Activated naive CD8-positive, alpha-beta T cell treated with anti-CD3 and anti-CD28 coated beads for 36 hours (primary cell): ENCODE measurements at places on chromosomes 13 and 19. TPM values are rescaled to one million over a fixed set of nuclear protein-coding genes. Genes with fewer than 3 reads are reported as not detected.

RHPN2 gene
- total RNA-seq, result 5.3 TPM

FGF14 gene
- not detected for total RNA-seq

CLC gene
- total RNA-seq, result not detected

DNA sequence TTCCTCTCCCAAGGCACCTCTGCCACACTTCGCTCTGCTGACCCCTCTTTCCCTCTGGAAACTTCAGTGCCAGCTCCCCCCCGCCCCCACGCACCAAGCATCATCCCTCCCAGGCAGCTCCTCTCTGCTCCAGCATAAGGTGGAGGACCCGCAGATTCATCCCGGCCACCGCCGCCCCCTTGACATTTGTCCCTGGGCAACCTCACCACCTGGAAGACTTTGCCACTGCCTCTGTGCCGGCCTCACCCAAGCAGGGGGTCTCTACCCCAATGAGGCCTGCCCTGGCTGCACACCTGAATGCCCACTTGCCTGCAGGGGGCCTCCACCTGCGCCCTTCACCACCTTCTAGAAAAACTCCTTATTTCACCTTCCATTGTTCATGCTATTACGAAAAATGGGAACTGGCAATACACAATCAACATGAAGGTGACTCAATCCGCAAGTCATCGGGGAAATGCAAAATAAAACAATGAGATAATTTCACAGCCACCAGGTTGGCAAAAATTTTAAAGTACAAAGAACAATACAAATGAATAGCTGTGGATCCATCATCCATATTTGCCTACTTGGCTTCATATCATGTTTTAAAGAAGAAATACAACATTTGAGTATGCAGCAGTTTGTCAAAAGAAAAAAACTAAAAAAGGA lies 21.9 kb downstream of the CCNE1 start:
- H3K27ac ChIP-seq, result no peak overlapping the region
- H3K4me3 ChIP-seq, result no peak overlapping the region
- H3K36me3 ChIP-seq, result no peaks in the 10 kb centered on the region
- no peak for DNase-seq
- H3K4me1 ChIP-seq, result peaks cover 65% of the 10 kb centered on the region
- no peaks in the 10 kb centered on the region for H3K27me3 ChIP-seq

DNA sequence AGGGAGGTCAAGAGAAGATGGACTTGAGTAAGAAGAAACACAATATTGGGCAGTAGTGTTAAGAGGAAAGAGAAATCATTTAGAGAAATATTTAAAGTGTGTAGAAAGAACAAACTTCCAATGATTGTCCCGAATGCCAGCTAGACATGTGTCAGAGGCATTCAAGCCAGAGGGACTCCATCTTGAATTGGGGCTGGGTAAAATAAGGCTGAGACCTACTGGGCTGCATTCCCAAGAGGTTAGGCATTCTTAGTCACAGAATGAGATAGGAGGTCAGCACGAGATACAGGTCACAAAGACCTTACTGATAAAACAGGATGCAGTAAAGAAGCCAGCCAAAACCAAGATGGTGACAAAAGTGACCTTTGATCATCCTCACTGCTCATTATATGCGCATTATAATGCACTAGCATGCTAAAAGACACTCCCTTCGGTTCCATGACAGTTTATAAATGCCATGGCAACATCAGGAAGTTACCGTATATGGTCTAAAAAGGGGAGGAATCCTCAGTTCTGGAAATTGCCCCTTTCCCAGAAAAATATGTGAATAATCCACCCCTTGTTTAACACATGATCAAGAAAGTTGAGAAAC lies 127.0 kb upstream of the IPO5 start:
- no peaks in the 10 kb centered on the region for H3K4me1 ChIP-seq
- no peaks in the 10 kb centered on the region for H3K36me3 ChIP-seq
- H3K4me3 ChIP-seq, result no peak overlapping the region

DNA sequence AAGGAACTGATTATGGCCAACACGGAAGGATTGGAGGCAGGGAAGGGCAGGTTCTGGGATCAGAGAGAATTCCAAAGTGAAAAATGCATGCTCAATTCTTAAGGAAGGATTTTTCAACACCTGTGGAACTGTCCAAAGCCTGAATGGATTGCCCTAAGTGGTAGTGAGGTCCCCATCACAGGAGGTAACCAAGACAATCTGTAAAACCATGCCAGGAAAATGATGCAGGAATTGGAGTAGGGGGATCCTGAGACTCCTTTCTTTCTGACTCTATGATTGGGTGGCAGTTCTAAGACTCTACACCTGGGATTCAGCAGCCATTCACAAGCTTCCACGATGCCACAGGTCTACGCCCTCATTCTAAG lies 56.5 kb upstream of the ZNRF4 start:
- peaks cover 68% of the 10 kb centered on the region for H3K27me3 ChIP-seq
- no peak overlapping the region for H3K4me3 ChIP-seq
- H3K27ac ChIP-seq, result no peak overlapping the region
- H3K4me1 ChIP-seq, result no peaks in the 10 kb centered on the region
- H3K36me3 ChIP-seq, result no peaks in the 10 kb centered on the region

DNA sequence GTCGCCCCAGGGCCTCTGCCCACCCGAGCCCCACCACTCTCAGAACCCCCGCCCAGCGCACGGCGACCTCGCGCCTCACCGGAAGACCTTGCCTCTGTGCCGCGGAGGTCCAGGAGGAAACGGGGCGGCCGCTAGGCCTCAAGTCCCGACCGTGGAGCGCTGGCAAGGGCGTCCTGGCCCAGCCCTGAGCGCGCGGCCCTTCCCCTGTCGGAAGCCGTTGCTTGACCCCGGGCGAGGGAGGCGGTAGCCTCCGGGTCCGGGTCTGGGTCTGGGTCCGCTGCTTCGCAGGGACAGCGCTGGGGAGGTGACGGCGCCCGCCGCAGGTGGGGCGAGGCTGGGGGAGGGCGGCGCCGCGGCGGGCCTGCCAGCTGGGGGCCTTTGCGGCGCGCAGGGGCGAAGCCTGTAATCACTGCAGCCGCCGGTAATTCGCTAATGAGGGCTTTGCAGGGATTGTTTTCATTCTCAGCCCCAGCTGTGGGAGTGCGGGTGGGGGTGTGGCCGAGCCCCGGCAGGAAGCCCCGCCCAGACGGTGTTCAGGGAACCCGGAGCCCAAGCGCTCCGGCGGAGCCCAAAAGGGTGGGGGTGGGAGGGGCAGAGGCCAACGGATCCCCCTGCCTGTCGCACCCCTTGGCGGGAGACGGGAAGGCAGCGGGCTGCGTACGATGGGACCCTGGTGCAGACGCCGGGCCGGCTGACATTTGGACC lies 8.6 kb downstream of the C19orf25 start:
- peaks cover 18% of the 10 kb centered on the region for H3K27me3 ChIP-seq
- H3K4me1 ChIP-seq, result peaks cover 2% of the 10 kb centered on the region
- peak overlapping the region; percentile 50 for H3K4me3 ChIP-seq
- no peaks in the 10 kb centered on the region for H3K36me3 ChIP-seq
- H3K27ac ChIP-seq, result no peak overlapping the region

DNA sequence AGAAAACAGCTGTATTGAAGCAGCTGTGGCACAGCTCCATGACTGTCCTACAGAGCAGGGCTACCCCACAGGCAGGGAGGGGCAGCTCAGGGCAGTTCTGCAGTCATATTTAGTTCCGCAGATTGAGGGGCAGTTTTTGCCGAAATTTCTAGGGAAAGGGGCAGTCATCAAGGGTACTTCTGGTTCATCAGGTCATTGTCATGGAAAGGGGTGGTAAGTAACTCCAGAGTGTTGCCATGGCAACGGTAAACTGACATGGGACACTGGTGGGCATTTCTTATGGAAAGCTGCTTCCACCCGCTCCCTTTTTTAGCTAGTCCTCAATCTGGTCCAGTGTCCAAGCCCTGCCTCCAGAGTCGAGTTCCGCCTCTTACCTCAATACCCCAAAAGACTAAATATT lies 702.8 kb downstream of the LIG4 start:
- DNase-seq, result no peak
- H3K4me3 ChIP-seq, result no peak overlapping the region
- no peaks in the 10 kb centered on the region for H3K27me3 ChIP-seq
- no peaks in the 10 kb centered on the region for H3K4me1 ChIP-seq

DNA sequence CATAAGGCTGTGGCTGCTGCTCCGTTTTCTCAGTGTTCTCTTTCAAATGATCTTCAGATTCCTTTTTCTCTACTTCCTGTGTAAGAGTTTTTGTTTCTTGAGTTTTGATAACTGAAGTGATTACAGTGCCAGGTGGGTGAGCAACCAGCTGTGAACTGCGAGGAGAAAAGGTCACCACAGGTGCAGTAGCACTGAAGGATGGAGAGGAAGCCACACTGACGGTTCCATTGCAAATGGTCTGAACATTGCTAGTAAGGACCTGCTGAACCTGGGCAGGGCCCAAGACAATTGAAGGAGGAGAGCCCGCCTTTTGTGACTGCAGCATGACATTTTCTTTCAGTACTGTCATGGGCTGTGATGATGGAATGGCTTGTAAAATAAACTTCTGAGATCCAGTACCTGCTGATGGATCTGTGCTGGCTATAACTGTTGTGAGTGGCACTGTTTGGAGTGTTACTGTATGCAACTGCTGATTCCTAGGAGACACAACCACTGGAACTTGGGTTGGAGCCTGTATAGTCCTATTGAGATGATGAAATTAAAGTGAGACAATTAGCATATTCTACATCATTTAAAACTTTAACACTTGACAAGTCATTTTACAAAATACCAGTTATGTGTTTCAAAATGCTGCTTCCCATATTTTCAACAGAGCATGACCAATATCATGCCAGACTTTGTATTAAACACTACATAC lies 85.5 kb downstream of the ELF1 start:
- DNase-seq, result no peak
- H3K27me3 ChIP-seq, result no peaks in the 10 kb centered on the region
- peaks cover 35% of the 10 kb centered on the region for H3K4me1 ChIP-seq
- H3K27ac ChIP-seq, result peak overlapping the region; percentile 83
- H3K4me3 ChIP-seq, result no peak overlapping the region
- peaks cover 46% of the 10 kb centered on the region for H3K36me3 ChIP-seq

- H3K36me3 ChIP-seq, result no peaks in the 10 kb centered on the region
- peaks cover 3% of the 10 kb centered on the region for H3K27me3 ChIP-seq
- H3K27ac ChIP-seq, result no peak overlapping the region
- H3K4me3 ChIP-seq, result no peak overlapping the region
- DNase-seq, result no peak
- H3K4me1 ChIP-seq, result peaks cover 6% of the 10 kb centered on the region
Measured at GRCh38 chr13:45587897-45588296, 27.6 kb downstream of the ERICH6B start.

DNA sequence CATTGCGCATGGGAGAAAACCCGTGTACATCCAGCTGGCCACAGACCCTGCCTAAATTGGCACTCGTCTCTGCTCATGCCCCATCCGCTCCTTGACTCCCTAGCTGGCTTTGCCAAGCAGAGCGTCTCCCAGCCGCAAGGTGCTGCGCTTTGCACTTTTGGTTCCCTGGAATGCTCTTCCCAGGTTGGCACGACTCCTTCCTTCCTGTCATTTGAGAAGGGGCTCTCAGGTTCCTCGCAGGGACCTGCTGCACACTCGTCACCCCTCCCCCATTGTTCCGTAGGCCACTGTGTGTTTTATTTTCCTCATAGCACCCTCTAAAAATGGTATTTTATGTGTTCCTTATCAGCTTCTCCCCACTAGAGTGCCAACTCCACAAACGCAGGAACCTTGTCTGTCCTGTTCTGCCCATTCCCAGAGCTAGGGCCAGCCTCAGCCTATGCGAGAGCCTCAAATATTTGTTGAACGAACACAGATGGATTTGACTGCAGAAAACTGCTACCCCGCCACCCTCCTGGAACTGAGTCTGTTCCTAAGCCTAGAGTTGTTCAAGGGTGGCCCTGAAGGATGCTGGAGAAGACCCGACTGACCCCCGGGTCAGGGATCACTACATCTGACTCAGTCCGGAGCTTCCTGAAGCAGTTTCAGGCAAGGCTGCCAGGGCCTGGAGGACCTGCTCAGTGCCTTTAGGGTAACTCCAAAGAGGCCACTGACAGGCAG lies 8.4 kb upstream of the CEBPA start:
- DNase-seq, result no peak
- no peaks in the 10 kb centered on the region for H3K36me3 ChIP-seq
- peaks cover 38% of the 10 kb centered on the region for H3K27me3 ChIP-seq
- H3K27ac ChIP-seq, result no peak overlapping the region
